ENCODE measurements at places on chromosomes 5 and 9.

- DNase-seq: no peak
These were observed 345.7 kb upstream of the PCSK5 start for GRCh38 chr9:75544815-75545214.

DNA sequence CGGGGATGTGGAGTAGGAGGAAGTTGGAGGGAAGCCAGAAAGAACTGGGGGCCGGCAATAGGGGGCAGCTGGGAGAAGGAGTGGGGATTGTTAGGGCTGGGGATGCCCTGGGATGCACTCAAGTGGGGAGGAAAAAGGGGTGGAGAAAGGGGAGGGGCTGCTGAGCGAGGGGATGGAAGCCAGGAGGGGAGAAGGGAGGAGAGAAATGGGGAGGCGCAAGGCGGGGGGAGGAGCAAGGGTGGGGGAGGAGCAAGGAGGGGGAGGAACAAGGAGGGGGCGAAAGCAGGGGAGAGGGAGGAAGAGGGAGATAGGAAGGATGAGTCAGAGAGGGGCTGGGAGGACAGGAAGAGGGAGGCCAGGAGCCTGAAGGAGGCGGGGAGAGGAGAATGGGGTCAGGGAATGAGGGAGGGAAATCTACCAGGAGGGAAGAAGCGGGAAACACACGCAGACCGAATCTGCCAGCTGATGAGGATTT is 1.6 kb downstream of the IRX4 start:
- no peak for DNase-seq

DNA sequence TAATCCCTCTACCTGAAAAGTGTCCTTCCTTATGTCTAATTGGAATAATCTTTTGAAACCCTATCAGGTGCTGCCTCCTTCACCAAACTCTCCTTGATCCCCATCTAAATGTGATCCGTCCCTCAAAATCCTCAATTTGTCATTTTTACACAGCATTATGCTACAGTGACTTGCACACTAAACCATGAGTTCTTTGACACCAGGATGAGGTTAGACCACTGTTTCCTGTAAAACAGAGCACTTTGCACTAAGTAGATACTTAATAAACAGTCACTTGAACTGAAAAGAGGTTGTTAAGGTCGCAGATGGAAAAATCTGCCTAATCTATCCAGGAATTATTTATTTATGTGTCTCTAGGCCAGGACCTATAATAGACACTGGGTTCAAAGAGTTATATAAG is 44.2 kb upstream of the TLX3 start:
- no peak for DNase-seq

DNA sequence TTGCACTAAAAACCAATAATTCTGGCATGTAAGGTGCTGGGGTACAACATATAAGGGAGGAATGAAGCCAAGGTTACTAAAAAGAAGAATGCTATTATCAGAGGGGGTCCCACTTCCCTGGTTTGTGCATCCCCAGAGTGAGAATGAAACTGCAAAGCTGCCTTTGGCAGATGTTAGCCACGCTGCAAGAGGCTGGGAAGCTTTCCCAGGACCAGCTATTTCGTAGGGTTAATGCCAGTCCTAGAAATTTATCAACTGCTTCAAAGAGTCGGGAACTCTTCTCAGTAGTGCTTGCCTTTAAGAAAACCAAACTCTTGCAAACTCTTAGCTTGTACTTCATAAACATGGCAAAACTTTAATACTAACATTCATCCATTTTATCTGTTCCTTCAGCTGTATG is 87.5 kb upstream of the NR5A1 start:
- no peak for DNase-seq

DNA sequence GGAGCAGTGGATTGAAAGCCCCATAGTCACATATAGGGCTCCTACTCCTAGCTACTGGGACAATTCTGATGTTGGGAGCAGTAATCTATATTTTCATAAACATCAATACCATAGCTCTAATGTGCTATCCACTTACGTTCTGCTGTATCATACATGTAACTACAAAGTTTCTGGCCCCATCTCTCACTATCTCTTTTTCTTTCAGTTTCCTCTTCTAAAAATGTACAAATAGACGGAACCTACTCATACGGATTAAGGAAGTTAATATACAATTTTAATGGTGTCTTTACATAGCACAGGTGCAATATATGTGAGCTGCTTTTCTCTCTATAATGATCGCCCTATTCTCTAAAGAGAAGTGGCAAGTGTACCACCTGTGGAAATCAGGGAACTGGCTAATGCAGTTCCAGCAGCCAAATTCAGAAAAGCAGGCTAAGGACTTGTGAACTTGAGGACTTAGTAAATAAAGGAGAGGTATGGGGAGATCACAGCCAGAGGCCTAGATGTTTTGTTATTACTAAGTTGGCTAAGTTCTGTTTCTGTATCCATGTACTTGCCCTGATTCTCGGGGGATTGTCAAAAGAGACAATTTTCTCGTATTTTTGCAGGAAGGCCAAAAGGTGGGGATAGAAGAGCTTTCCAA is 1021.9 kb downstream of the CDH12 start:
- DNase-seq: no peak

GRCh38 chr9:5899292-5899691 is 8.6 kb downstream of the MLANA start:
- no peak for DNase-seq

- no peak for DNase-seq
These were observed 998.9 kb downstream of the TLE1 start for GRCh38 chr9:80690349-80690939.

All from activated T-helper 1 cell treated with anti-CD3 and anti-CD28 coated beads, Interleukin-2, amount 50 U/mL, for 16 hours (primary cell).